ENCODE measurements at places on chromosomes 4 and X. TPM values are rescaled to one million over a fixed set of nuclear protein-coding genes. Genes with fewer than 3 reads are reported as not detected.

Gene ADAMTS3
- 1.5 TPM for total RNA-seq

Gene F9
- total RNA-seq: not detected

Gene NEUROG2
- not detected for total RNA-seq

Gene BMPR1B
- under 0.01 TPM for total RNA-seq

Gene GPR82
- total RNA-seq: not detected

Gene NAP1L5
- total RNA-seq: 3.3 TPM

Gene TRAM1L1
- total RNA-seq: 1.9 TPM

Gene CYSLTR1
- 0.29 TPM for total RNA-seq

Gene PAGE2
- total RNA-seq: not detected

Gene CTAG1A
- total RNA-seq: not detected

Gene NR0B1
- not detected for total RNA-seq

Gene ZBED1
- total RNA-seq: 53.7 TPM

Gene NXF2B
- not detected for total RNA-seq

Gene TMEM255A
- total RNA-seq: not detected

Gene GYG2
- 18.2 TPM for total RNA-seq

Gene MYOZ2
- total RNA-seq: 0.29 TPM

Gene LRCH2
- 13.1 TPM for total RNA-seq

Gene CDKL2
- total RNA-seq: 0.29 TPM

Gene WDR17
- total RNA-seq: 0.66 TPM

Gene HSFX1
- total RNA-seq: 0.29 TPM

Measured in placental pericyte (primary cell).